A549 treated with Mapracorat at 1 μM for 4 hours (cell line): ENCODE measurements at places on chromosomes 6 and 20. TPM values are rescaled to one million over a fixed set of nuclear protein-coding genes. Genes with fewer than 3 reads are reported as not detected.

The LRFN2 gene
- not detected in 5 replicates for total RNA-seq

The TTK gene
- total RNA-seq: 15.9 to 20.5 TPM (median 19.2 TPM) in 5 replicates

The PNPLA1 gene
- not detected in 5 replicates for total RNA-seq

The MICB gene
- total RNA-seq: 6.0 to 8.1 TPM (median 7.5 TPM) in 5 replicates

The TAGAP gene
- not detected in 5 replicates for total RNA-seq
